Stimulated activated CD8-positive, alpha-beta memory T cell treated with anti-CD3 and anti-CD28 coated beads, Interleukin-7, amount 100 ng/mL, for 1 hour (primary cell): ENCODE measurements at places on chromosomes 12 and 14.

- DNase-seq, result no peak
Observed at GRCh38 chr14:23533652-23534435, 17.7 kb downstream of the ZFHX2 start.

DNA sequence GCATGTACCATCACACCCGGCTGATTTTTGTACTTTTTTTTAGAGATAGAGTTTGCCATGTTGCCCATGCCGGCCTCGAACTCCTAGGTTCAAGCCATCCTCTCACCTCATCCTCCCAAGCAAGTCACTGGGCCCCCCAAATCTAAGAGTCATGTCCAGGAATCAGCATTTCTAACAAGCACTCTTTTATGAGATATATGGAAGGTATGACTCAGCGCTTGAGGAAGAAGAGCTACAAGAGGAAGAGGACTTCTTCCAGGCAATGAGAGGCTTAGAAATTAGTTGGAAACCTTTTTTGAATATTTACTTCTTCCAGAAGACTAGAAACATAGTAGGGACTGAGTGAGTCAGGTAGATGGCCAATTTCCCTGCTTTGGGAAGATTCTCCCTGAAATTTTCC is 114.5 kb downstream of the HMGA2 start:
- DNase-seq, result no peak

DNA sequence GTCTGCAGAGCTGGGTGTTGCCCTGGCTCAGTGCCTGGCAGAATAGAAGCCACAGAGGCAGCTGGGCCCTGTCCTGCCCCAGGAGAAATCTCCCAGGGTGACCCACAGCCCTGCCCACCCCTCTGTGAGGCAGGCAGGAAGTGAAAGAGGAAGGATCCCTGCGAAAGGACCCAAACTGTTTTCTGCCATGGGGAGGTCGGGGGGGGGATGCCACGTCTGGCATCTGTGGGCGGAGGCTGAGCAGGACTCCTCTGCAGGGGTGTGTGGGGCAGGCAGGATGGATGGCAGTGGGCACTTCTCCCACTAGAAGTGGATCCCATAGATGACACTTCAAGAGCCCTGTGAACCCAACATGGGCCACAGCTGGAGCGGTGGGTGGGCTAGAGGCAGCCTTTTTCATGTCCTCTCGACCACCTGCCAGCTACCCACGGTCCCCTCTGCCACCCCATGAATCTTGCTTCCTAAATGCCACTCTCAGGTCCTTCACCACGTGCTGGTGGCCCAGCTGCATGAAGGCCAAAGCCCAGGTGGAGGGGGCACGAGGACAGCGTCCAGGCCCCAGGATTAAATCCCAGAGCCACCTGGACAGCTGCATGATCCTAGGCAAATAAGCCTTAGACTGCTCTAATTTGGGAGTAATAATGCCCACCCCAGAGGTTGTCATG is 3.6 kb downstream of the PAPLN start:
- DNase-seq, result no peak

DNA sequence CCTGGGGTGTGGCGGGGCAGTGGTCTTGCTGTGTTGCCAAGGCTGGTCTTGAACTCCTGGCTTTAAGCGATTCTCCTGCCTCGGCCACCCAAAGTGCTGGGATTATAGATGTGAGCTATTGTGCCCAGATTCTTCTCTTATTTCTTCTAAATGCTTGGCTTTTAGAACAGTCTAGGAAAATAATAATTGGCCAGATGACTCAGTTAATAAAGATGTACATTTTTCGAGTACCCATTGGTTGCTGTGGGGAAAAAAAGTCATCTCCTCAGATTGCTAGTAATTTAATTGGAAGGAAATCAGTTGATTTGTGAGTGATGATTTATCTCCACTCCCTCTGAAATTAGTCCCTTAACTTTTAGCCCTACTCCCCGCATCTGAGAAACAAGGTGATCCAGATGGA is 45.5 kb downstream of the CHST11 start:
- DNase-seq, result no peak

DNA sequence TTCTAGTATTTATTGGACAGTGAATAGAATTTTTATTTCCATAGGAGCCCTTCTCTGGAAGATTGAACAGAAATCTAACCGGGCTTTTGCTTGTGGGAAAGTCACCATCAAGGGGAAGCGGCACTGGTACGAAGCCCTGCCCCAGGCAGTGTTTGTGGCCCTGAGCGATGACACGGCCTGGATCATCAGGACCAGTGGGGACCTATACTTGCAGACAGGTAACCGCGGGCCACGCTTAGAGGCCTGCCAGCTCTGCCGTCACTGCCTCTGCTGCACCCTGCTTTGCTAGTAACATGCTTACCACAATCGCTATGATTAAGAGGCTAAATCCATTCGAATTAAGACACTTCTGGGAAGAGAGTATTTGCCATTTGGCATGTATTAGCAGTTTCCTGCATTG is 69.2 kb downstream of the ANKRD9 start:
- no peak for DNase-seq

DNA sequence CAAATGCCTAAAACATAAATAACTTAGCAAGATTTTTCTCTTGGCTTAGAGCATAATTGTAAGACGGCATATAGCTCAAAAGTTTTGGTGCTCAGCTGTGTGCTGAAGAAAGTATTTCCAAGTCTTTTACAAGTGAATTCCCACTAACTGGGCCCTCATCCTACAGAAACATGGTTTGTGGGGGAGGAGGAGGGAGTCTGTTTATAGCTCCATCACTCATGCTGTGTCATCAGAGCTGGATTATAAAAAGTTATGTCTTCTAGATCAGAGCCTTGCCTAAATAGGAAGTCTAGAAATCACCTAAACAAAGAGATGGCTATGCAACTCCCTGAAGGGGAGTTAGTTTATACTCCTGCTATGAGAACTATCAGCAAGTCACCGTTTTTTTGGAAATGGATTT is 65.9 kb upstream of the OTOGL start:
- no peak for DNase-seq
